ENCODE measurements at places on chromosomes 1 and 21.
A peak's percentile ranks its signal among the peaks of the same experiment; 100 is the strongest.

DNA sequence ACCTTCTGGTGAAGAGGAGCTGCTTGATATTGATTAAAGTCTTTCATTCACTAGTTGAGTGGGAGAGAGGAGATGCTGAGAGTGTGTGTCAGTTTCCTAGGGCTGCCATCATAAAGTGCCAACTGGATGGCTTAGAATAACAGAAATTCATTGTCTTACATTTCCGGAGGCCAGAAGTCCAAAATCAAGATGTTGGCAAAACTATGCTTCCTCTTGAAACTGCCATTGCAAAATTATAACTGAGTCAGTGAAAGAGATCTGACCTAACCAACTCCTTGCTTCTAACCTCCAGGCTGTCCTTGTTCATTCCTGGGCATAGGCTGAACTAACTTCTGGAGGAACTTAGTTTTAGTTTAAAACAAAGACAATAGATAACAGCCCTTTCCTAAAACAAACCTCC, 47.1 kb downstream of the PTGS2 start:
- DNase-seq = no peak

GRCh38 chr1:214464445-214465287, 86.7 kb downstream of the PTPN14 start:
- DNase-seq = no peak

DNA sequence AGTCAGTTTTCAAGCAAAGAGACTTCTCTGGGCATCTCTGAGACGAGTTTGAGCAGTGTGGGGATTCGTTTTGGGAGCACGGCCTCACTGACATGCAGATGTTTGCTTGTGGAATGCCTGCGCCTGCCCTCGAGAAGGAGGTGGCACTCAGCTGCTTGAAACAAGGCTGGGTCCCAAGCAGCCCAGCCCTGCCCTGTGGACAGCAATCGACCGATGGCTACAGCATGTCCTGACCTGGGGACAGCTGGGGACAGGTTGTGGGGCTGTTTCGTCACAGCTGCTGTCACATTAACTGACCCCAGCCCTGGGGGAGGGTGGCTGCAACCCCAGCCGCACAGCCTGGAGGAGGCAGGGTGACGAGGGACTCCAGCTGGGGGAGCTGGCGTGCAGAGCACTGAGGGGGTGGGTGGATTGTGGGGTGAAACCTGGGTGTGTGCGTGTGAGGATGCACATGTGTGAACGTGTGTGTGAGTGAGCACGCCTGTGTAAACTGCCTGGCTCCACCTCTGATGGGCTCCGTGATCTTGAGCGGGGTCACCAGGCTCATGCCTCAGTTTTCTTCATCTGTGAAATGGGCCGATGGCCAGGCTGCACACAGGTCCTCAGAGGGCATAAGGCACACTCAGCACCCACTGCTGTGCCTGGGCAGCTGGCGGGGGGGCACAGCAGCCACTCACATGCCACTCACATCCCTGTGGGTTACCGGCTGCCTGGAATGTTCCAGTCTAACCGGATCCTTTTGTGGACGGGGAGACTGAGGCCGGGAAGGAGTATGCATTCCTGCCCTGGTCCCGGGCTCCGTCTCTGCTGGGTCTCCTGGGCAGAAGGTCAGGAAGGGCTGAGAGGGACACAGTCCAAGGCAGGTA, 49.3 kb downstream of the COL18A1 start:
- DNase-seq = no peak

- DNase-seq = no peak
These were observed 84.8 kb upstream of the MAP1LC3C start for GRCh38 chr1:242083742-242084141.

DNA sequence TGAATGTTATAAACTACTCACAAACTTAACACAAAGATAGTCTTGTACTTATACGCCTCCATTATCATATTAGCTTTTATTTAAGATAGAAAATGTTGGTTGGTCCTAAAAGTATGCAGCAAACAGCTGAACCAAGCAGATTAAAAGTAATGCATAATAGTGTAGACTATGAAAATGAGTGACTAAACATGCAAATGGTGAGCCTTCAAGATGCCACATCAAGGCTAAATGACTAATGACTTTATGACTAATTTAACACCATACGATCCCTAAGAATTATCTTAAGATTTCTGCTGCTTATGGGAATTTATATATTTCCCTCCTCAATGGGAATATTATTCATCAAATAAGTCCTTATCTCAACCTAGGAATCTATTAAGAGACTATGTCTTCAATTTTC, 4.6 kb downstream of the GPATCH2 start:
- DNase-seq = no peak

GRCh38 chr21:44383216-44383615, 29.8 kb downstream of the TRPM2 start:
- DNase-seq = no peak

DNA sequence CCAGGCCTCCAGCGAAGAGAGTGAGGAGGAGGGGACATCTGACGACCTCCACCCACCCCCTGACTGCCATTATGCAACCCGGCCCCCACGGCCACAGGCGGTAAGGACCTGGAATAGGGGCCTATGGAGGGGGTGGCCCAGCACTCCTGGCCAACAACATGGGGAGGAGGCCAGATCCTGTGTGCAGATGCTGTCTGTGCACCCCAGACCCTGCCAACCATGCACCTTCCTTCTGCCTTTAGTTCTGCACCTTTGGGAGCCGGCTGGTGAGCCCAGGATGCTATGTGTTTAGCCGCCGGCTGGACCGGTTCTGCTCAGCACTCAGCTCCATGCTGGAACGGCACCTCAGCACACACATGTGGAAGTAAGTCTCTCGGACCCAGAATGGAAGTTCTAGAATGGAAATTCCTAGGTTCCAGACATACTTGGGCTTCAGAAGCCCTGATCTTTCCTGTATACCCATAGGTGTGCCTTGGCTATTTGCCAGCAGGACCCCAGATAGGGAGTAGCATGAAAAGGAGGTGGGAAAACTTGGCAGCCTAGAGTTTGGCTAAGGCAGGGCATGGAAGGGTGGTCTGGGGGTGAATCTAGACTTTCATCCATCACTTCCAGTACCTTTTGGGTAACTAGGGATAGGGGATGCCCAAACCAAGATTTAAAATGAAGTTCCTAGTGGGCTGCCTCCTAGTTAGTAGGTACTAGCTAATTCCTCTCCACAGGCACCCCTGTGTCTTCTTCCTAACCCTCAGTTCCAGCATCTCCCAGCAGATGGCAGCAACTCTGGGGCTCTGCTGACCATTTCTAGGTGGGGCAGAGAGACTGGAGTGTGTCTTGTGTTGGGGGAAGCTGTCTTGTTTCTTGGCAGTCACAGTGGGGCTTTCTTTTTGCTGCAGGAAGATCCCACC, 3.6 kb upstream of the CYB561D1 start:
- no peak for DNase-seq

- DNase-seq = no peak
These were observed 4.0 kb upstream of the FOXD3 start for GRCh38 chr1:63318201-63318979.

GRCh38 chr21:34131586-34131985, 58.2 kb downstream of the MRPS6 start:
- no peak for DNase-seq

- no peak for DNase-seq
These were observed 13.3 kb downstream of the F3 start for GRCh38 chr1:94528299-94528698.

- DNase-seq = peak; percentile 35
These were observed at the start of gene USP25 for GRCh38 chr21:15729674-15730483. Gene USP25 (plus strand): TSS chr21:15729982. CDS start chr21:15730394, 412 bp downstream.

- DNase-seq = no peak
These were observed 248.4 kb downstream of the RHOU start for GRCh38 chr1:228983661-228984060.

Measured in SIG-M5 (cell line).